ENCODE measurements at places on chromosomes 7 and 10.

DNA sequence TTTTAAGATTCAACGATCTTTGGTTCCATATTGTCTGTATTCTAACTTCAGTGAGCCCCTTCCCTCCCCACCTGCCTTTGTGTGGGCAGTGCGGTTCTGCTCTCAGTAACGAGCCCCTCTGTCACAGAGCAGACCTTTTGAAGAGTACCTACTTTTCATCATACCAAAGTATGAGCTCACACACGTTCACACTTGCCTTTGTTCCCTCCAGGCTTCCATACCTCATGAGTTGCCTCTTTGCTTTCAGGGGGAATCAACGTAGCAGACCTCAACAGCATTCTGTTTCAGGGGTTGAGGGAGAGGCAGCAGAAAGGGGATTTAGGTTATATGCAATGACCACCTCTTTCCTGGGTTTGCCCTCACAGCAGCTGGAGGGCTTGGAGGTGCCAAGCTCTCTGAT, 211.4 kb upstream of the MDFIC start:
- DNase-seq: no peak

DNA sequence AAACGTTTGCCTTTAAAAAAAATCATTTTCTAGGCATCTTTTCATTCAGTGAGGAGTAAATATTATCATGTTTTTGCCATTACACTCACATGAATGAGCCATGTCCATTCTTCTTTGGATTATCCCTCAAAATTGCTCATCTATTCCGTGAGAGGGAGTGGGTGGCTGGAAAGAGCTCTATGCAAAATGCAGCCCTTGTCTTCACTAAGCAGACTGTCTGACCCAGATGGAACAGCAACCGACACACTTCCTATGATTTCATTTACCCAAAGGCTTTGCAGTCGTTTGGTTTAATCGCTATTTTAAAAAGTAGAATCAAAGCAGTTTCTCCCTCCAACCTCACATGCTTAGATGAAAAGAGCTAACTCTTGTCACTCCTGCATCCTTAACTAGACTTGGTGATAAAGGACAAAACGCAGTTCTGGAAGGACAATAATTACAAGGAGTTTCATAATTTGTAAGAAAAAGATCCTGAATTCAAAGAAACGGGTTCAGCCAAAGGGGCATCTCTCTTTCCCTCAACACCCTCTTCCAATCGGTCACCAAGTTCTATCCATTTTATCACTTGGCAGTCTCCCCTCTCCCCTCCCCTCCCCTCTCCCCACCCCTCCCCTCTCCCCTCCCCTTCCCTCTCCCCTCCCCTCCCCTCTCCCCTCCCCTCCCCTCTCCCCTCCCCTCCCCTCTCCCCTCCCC, 198.1 kb upstream of the STK17A start:
- no peak for DNase-seq

- no peak for DNase-seq
Measured at GRCh38 chr7:121038717-121039509, 50.4 kb downstream of the CPED1 start.

GRCh38 chr7:36301914-36302771, 87.5 kb upstream of the ANLN start:
- DNase-seq: no peak

DNA sequence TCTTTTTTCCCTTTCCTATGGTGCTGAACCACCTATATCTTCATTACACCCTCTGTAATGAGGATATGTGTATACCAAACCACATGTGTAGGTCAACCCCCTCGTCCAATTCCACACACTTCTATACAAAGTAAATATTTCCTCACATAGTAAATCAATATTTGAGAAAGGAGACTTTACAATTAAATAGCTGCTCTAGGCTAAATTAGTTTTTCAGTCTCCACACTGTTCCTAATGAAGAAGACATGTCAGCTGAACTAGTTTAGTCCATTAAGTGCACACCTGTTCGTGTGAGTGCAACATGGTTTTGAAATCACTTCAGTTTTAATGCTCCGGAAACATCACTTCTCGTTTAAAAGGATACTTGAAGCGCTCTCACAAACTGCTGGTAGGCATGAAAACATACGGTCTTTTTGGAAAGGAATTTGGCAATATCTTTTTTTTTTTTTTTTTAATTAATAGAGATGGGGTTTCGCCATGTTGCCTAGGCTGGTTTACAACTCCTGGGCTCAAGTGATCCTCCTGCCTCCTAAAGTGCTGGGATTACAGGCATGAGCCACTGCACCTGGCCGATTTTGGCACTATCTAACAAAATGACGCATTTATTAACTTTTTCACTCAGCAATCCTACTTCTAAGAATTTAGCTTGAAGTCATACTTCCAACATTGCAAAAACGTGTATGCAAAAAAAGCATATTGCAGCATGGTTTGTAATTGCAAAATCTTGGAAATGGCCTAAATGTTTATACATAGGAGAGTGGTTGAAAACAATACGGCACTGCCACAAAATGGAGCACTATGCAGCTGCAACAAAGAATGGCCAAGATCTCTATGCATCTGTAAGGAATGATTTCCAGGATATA, 2.1 kb upstream of the XRCC2 start:
- DNase-seq: no peak

- no peak for DNase-seq
Measured at GRCh38 chr7:129354428-129355157, 79.6 kb upstream of the STRIP2 start.

GRCh38 chr7:132251327-132251659, 325.0 kb downstream of the PLXNA4 start:
- DNase-seq: no peak

GRCh38 chr7:20032741-20033140, 184.4 kb downstream of the MACC1 start:
- DNase-seq: no peak

DNA sequence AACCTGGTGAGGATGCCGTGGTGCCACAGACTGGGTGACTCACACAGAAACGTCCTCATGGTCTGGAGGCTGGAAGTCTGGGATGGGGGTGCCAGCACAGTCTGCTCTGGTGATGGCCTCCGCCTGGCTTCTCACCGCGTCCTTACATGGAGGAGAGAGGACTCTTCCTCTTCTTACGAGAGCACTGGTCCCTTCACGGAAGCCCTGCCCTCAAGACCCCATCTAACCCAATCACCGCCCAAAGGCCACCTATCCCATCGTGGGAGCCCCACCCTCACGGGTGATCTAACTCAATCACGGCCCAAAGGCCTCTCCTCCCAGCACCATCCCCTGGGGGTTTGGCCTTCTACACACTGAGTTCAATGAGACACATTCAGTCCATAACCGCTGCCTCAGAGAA, 137.7 kb downstream of the PTPRN2 start:
- no peak for DNase-seq

DNA sequence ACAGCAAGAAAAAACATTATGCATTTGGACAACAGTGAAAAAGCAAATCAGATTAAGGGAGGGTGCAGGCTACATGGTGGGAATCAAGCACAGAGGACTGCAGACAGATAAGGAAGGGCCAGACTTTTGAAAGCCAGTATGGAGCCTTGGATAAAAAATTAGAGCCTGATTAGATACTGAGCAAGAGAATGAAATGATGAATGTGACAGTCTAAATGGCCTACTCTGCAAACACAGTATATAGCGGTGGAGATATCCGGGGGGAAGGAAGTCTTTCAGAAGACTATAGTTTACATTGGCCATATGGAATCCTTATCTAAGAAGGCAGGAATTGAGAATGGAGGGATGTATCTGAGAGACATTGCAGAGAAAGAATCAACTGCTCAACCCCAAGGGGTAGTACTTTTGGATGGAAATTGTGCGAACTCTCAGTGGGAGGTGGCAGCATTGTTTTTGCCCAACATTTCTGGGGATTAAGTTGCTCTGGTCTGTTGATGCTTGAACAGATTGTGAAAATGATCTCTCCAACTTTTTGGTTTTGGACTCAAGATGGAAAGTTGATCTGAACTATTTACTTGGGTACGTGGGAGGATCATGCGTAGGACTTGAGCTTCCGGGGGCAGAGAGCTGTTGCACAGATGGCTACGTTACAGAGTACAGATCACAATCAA, 39.4 kb upstream of the CHCHD3 start:
- no peak for DNase-seq

DNA sequence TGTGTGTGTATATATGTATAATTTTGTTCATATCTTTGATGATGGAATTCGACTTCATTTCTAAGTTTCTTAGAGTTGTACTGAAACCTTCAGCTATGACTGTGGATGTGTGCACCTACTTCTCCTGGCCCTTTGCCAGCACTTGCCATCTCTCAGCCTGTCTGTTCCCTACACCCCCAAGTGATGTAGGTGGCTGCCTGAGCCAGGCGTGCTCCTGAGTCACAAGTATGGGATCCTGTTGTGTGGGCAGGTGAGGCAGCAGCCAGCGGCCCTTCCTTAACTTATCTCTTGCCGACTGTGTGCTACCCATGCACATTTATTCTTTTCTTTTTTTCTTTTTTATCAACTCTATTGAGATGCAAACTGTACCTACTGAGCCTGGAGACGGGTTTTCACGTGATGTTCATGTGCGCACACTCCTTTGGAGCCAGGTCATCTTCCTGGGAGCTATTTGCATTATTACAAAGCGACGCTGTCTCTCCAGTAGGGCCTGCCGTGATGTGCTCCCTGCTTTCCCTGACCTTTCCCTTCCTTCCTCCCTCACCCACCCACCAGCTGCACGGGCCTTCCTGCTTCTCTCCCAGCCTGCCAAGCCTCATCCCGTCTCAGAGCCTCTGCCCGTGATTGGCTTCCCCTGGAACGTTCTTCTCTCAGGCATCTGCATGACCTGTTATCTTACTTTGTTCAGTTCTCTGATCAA, 31.3 kb upstream of the GALNT11 start:
- no peak for DNase-seq

DNA sequence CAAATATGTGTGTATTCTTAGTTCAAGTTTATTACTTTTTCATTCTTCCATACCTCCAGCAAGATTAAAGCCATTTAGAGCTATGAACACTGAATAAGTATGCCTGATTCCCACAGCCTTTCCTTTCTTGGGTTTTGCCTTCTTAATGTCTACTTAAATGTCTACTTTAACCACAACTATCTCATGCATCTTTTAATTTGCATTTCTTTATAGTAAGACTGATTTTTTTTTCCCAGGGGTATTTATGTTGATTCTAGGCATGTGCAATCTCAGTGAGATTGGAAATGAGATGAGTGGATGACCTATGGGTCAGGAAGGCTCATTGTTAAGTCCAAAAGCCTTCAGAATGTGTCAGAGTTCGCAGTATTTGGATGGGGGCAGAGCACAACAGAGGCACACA, 3.6 kb downstream of the PCBD1 start:
- DNase-seq: no peak

- no peak for DNase-seq
Measured at GRCh38 chr10:88286030-88286429, 297.1 kb downstream of the RNLS start.

- DNase-seq: no peak
Measured at GRCh38 chr7:24825931-24826661, 68.8 kb upstream of the GSDME start.

- DNase-seq: no peak
Measured at GRCh38 chr7:144709066-144709465, 126.8 kb downstream of the TPK1 start.

DNA sequence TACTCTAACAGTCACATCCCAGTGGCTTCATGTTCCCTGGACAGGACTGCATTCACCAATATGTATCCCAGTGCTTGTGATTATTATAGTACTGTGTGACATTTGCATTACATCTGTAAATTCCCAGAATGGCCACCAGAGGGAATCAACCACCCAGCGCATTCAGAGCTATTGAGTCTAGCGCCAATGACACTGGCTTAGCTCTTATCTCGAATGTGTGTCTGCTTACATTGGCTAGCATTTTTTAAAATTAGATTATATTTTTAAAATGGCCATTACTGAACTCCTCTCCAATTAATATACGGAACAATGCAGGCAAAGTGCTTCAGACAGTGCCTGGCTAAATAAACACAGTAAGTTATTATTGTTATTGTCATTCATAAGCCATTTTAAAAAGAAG, 36.3 kb downstream of the TRIL start:
- peak; percentile 59 for DNase-seq

- DNase-seq: no peak
Measured at GRCh38 chr10:102627736-102628293, 16.5 kb upstream of the TRIM8 start.

- no peak for DNase-seq
Measured at GRCh38 chr7:106597751-106598546, 63.0 kb downstream of the CCDC71L start.

DNA sequence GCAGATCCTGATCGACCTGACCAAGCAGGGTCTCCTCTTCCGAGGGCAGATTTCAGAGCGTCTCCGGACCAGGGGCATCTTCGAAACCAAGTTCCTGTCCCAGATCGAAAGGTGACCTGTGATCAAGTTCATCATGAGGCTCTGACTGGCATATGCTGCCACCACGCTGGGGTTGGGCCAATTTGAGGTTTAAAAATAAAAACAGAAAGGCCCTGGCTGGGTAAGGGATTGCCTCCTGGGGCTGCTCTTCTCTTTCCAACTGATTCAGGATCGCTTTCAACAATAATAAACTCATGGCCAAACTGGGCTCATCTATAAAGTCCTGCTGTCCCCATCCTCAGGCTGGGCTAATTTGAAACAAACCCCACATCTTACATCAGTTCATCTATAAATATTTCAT, 17.1 kb upstream of the HK1 start:
- no peak for DNase-seq

DNA sequence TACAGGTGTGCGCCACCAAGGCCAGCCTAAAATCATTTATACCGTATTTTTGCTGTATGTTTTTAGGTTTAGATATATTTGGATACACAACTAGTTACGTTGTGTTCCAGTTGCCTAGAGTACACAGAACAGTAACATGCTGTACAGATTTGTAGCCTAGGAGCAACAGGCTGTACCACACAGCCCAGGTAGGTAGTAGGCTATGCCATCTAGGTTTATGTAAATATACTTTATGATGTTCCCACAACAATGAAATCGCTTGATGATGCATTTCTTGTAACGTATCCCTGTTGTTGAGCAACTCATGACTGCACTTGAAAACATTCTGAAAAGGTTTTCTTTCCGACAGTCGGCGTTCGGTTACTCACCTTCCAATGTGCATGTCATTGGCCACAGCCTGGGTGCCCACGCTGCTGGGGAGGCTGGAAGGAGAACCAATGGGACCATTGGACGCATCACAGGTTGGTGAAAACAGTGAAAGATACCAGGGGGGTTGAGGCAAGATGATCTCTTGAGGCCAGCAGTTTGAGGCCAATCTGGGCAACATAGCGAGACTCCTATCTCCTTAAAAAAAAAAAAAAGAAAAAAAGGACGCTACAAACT, 7.7 kb downstream of the PNLIP start:
- DNase-seq: no peak

- peak; percentile 20 for DNase-seq
Measured at GRCh38 chr7:28149291-28150101, 31.1 kb downstream of the JAZF1 start.

DNA sequence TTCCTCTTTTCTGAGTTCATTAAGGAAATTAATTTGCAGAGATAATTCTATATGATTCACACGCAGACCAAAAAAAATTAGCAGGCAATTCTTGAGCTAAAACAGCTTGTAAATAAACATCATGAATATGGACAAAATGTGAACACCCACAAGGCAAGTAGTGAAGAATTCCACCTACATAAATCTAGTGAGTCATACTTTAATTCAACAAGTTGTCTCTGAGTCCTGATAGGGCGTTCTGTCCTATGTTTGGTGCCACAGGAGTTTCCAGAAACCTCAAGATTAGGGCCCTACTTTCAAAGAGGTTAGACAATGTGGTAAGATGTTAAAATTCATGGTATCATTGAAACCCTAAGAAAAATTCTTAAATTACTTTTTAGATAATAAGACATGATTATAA, 122.3 kb downstream of the SGMS1 start:
- DNase-seq: no peak

Data from GM13976 (cell line).